ENCODE measurements at places on chromosomes 7 and 10.

- no peak for DNase-seq
Measured at GRCh38 chr7:6175645-6176044, 96.8 kb downstream of the CYTH3 start.

- no peak for DNase-seq
Measured at GRCh38 chr10:67955614-67956013, 71.2 kb downstream of the SIRT1 start.

DNA sequence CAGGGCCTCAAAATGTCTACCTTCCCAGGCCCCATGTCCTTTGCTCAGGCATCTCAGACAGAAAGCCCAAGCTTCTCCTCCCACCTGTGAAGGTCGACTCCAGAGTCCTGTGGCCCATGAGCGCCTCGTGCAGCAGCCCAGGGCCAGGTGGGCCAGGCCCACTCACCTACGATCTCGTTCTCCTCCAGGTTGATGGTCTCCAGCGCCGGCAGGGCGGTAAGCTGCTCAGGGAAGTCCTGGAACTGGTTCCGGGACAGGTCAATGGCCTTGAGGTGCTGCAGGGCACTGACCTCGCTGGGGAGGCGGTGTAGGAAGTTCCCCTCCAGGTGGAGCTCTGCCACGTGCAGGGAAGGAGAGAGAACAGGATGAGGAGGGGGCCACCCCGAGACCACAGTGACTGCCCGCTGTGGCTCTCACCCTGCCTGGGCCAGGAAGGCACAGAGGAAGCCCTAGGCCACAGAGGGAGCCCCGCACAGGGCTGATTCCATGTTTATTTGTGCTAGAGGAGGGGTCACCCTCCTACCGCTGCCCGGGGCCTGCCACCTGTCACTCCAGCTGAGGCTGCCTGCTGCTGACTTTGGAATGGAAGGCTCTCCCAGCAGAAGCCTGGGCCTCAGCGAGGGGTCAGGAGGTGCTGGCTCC, 40.0 kb upstream of the NPFFR1 start:
- no peak for DNase-seq

GRCh38 chr10:78609976-78610375, 458.8 kb upstream of the ZMIZ1 start:
- DNase-seq, result no peak

GRCh38 chr10:33423154-33423529, 88.7 kb upstream of the NRP1 start:
- no peak for DNase-seq

DNA sequence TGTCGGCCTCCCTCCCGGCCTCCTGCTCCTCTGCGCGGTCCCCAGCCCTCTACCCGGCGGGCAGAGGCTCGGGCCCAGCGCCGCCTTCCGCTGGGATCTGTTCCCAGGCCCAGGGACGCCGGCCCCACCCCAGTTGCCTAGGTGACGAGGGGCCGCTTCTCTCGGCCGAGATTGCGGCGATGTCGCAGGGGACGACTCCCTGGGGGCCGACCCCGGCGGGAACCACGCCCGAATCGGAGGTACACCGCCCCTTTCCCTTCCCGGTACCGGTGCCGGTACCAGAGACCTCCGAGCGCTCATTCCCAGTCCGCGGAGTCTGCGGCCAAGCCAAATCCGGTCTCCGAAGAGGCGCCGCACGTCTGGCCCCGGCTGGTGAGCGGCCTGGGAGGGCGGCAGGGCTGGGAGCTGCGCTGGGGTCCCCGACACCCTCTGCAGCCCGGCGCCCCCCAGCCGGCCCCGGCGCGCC, at the start of gene CABCOCO1:
Gene CABCOCO1 (plus strand): TSS at position 136 of the 466 bp plus-strand sequence. CDS start 44 bp downstream, at position 180.
- no peak for DNase-seq

DNA sequence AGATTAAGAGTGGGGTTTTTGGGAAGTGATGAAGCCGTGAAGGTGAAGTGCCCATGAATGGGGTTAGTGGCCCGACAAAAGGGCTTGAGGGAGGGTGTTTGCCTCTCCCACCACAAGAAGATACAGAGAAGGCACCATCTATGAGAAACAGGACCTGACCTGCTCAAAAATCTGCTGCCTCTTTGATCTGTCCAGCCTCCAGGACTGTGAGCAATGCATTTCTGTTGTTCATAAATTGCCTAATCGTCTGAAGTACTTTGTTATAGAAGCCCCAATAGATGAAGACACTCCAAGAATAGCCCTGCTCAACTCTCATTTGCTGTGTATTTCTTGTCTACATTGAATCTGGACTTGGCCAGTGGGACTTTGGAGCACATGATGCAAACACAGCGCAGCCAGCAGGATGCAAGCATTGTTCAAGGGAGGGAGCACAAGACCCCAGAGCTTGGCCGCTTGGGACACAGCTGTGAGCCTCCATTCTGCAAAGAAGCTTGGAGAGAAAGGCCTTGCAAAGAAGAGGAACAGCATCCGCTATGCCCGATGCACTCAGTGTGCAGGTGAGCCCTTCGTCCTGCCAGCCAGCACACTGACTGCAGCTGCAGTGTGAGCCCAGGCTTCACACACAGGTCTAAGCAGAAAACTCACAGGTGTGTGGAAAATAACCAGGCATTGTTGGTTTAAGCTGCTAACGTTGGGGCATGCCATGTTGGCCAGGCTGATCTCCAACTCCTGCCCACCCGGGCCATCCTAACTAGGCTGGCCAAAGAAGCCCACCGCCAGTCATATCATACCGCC, 73.2 kb upstream of the KLF6 start:
- no peak for DNase-seq

- DNase-seq, result no peak
Measured at GRCh38 chr7:84714765-84715164, 472.1 kb downstream of the SEMA3D start.

GRCh38 chr10:1047937-1048336, 982 bp downstream of the IDI1 start:
- DNase-seq, result no peak

DNA sequence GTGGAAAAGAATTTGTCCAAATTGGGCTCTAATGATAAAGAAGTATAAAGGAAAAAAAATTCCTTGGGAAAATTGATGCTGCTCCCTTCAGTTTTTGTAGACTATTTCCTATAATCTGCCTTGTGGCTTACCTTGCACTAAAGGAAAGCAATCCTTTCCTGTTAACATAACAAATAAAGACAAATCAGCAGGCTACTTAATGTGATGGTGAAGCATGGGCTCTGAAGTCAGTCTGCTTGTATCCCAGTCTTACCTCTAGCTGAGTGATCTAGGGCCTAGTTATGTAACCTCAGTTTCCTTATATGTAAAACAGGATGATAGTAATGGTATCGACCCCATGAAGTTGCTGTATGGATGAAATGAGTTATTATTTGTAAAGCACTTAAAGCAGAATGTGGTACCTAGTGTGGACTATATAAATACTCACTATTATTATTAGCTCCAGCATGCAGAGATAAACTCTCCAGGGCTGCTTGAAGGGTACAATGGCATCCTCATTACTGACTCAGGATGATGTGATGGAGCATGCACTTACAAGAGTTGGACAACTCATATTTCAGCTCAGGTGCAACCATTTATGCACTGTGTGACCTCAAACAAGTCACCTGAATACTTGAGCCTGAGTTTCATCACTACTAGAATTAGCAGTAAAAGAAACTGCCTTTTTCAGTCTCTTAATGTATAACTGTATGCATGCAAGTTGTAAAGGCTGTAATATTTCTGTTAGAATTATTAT, 156.1 kb downstream of the DKK1 start:
- DNase-seq, result no peak

GRCh38 chr7:36057323-36057722, 95.7 kb upstream of the EEPD1 start:
- DNase-seq, result no peak

DNA sequence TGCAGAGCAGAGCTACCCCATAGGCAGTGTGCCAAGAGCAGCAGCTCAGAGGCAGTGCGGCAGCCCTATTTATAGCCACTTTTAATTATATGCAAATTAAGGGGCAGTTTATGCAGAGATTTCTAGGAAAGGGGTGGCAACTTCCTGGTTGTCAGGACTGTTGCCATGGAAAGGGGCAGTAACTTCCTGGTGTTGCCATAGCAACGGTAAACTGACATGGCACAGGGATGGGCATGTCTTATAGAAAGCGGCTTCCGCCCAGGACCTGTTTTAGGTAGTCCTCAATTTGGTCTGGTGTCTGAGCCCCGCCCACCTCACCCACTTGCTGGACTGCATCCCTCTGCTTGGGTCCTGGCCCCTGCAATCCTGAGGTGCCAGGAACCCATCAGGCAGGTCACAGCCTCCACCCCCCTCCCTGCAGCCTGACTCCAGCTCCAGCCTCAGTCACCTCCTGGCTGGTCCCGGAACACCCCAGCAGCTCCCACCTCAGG, 115.8 kb downstream of the TMEM130 start:
- no peak for DNase-seq

- DNase-seq, result no peak
Measured at GRCh38 chr7:2873686-2874551, 29.8 kb upstream of the GNA12 start.

GRCh38 chr7:101239191-101239950, 1.8 kb upstream of the CLDN15 start:
- no peak for DNase-seq

DNA sequence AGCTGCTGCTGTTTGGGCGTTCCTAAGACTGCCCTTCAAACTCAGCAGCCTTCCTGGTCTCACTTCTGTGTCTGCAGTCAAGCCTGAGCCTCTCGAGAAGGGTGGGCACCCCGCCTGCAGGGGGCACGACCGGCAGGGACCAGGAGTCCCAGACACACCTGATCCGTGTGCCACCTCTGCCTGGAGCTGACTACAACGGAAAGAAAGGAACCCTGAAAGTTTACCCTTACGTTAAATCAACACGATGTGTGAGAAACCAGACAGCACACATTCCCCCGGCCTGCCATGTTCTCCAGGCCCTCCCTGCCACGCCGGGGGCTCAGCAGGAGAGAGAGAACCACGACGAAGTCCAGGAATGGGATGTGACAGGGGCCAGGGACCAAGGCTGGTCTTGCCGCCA, 5.0 kb downstream of the MAD1L1 start:
- no peak for DNase-seq

- no peak for DNase-seq
Measured at GRCh38 chr10:98080494-98080893, 50.1 kb upstream of the CRTAC1 start.

- no peak for DNase-seq
Measured at GRCh38 chr7:104979167-104979841, 34.7 kb upstream of the KMT2E start.

DNA sequence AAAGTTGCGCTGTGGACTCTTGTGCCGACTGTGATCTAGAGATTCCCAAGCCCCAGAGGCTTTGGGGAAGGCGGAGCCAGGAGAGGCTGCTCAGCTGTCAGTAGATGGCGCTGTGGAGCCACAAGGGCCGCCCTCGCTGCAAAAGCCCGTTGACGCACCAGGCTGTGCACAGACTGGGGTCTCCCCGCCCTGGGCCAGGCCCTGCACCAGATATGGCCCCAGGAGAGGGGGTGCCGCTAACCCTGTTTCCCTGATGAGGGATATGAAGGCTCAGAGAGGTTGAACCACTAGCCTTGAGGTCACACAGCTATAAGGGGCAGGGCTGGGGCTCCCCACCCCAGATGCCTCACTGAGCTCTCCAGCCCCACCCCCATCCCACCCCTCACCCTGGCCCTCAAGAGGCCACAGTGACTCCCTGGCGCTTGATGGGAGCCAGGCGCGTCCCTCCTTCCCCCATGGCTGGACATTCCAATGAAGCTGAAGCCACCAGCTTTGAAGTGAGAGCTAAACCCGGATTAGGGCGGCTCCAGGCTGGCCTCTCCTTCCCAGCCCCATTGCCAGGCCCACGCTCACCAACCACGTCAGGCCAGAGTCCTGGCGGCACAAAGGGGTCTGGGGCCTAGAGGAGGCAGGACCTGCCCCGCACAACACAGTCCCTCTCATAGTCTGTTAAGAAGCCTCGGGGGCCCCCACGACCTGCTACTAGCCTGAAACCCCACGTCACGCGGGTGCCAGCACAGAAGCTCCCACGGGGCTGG, 26.4 kb downstream of the MYL10 start:
- peak; percentile 45 for DNase-seq

- DNase-seq, result peak; percentile 61
Measured at GRCh38 chr10:101067356-101068083, 5.7 kb downstream of the KAZALD1 start.

DNA sequence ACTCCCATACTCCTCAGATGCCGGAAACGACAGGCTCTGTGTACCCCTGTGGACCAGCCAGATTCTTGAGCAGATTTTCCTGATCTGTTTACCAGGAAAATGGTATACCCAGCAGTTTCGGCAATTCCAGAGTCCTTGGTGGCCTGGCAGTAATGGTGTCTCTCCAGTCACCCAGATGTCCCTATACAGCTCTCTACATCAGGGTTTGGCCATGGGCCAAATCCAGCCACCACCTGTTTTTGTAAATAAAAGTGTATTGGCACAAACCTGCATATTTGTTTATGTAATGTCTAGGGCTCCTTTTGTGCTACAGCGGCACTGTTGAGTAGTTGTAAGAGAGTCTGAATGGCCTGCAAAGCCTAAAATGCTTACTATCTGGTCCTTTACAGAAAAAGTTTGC, 491.3 kb downstream of the RPS24 start:
- DNase-seq, result no peak

- no peak for DNase-seq
Measured at GRCh38 chr7:127798023-127798422, 146.0 kb downstream of the SND1 start.

DNA sequence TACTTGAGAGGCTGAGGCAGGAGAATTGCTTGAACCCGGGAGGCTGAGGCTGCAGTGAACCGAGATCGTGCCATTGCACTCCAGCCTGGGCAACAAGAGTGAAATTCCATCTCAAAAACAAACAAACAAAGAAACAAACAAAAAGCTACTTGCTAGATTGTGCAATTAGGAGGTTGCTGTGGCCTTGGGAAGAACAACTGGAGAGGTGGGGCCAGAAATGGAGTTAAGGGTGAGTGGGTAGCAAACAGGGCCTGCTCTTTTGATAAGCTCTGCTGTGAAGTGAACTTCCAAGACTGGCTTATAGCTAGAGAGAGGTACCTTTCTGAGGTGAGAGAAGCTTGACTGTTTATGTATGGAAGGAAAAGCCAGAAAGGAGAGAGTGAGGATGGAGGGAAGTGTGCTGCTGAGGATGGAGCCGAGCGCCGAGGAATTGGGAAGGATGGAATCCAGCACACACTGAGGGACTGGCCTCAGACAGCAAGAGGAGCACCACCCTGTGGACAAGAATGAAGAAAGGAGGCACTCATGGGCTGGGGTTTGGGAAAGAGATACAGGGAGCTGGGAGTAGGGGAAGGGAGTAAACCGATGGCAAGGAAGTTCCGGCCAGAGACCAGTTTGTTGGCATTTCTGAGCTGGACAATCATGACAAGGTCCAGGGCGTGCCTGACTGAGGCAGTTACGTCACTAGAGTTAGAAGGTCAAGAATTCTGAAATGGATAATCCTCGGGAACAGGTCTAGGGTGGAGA, 7.0 kb upstream of the RPEL1 start:
- no peak for DNase-seq

DNA sequence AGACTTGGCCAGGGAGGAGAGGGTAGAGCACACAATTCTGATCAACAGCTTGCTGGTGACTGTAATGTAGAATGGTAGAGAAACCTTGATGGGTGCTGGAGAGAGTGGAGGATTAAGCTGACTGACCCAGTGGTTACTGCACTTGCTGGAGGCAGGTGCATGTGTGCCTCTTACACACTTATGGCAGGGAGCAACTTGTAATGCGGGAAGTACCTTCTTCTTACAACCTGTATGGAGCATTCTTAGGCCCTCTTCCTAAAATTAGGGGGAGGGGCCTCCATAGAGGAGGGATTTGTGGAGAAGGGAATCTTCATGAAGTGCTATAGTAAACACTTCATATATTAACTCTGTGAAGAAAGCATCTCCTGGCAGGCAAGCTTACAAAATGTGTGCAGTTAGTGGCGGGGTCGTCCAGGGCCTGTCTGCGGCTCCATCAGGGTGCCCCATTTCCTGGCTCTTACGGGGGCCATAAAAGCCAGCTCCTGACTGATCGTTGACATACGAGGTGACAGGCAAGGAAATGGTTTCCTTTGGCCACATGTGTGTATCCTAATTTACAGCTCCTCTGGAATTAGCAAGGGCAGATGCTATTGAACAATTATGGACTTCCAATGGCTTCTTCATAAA, 113.5 kb downstream of the RTKN2 start:
- no peak for DNase-seq
